Activated T-cell treated with anti-CD3 and anti-CD28 coated beads, Interleukin-2, amount 50 U/mL, for 48 hours (primary cell): ENCODE measurements at places on chromosomes 3 and 15.
A peak's percentile ranks its signal among the peaks of the same experiment; 100 is the strongest.

DNA sequence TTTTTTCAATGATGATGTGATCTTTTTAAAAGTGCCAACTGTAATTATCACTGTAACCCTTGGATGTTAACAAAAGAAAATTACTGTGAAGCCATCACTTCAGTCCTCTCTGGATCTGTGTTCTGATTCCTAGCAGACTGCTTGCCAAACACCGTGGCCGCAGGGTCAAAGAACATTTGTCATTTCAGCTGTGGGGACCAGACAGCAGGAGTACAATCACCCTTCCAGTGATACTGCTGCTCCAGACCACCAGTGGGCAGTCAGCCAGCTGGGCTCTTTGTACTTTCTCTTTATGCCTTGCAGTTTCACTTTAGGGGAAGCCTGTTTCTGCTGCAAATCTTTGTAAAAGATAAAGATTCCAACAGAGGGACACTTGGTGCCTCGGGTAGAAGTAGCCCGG, 770.0 kb downstream of the GRM7 start:
- no peak for DNase-seq

DNA sequence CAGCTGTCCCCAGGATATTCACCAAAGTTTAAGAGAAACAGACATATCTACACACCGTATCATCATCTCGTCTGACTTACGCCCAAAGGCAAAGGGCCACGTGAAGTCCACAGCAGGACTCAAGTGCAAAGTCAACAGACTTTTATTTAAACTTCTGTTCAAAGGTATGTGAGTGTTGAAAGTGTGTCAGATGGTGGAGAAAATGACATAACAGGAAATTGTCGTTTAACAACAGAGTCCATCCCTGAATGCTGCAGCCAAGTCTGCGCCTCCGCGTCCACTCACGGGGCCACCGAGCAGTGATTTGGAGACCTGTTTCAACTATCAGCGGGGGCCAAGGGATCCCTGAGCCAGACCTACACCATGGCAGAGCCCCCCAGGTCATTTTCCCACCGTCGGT, 165.6 kb downstream of the XXYLT1 start:
- no peak for DNase-seq

GRCh38 chr15:23764306-23764705, 77.2 kb upstream of the NDN start:
- DNase-seq: no peak

GRCh38 chr3:28247286-28247685, 5.9 kb downstream of the CMC1 start:
- no peak for DNase-seq

GRCh38 chr3:148232389-148232788, 465.3 kb upstream of the AGTR1 start:
- no peak for DNase-seq

DNA sequence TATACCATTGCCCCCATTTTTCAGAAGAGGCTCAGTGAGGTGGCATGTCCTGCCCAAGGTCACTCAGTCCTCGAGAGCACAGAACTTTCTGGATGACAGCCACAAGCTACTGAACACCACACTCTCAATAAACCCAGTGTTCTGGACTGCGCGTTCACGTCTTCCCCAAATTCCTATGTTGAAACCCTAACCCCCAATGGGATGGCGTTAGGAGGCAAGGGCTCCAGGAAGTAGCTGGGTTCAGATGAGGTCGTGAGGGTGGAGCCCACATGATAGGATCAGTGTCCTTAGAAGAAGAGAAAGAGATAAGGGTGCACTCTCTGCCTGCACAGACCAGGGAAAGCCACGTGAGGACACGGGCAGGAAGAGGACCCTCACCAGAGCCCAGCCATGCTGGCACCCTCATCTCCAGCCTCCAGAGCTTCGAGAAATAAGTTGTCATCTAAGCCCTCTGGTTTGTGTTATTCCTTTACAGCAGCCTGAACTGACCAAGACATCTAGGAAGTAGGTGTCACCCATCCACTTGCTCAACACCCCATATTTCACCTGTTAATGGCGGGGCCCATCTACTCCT, 324.0 kb downstream of the UACA start:
- DNase-seq: peak; percentile 6
